ENCODE measurements at places on chromosomes 7 and 10.

GRCh38 chr7:57354679-57355338 lies 95.2 kb upstream of the ZNF716 start:
- no peak for DNase-seq

DNA sequence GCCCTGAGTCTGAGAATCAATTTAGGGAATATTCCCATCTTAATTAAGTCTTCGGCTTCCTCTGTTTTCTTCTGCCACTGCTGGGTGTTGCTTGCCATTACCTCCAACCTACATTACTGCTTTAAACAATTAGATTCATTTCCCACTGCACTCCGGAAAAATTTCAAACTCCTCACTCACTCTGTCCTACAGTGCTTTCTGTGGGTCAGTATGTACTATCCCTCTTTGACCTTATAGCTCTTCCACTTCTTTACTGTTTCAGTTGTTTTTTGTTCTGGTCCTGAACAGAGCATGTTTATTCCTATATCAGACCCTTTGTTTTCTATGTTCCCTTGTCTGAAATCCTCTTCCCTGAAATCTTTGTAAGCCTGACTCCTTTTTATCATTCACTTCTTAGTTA lies 160.6 kb downstream of the MAGI2 start:
- DNase-seq: no peak

- no peak for DNase-seq
These were observed 6.1 kb upstream of the LAMB4 start for GRCh38 chr7:108136191-108136688.

DNA sequence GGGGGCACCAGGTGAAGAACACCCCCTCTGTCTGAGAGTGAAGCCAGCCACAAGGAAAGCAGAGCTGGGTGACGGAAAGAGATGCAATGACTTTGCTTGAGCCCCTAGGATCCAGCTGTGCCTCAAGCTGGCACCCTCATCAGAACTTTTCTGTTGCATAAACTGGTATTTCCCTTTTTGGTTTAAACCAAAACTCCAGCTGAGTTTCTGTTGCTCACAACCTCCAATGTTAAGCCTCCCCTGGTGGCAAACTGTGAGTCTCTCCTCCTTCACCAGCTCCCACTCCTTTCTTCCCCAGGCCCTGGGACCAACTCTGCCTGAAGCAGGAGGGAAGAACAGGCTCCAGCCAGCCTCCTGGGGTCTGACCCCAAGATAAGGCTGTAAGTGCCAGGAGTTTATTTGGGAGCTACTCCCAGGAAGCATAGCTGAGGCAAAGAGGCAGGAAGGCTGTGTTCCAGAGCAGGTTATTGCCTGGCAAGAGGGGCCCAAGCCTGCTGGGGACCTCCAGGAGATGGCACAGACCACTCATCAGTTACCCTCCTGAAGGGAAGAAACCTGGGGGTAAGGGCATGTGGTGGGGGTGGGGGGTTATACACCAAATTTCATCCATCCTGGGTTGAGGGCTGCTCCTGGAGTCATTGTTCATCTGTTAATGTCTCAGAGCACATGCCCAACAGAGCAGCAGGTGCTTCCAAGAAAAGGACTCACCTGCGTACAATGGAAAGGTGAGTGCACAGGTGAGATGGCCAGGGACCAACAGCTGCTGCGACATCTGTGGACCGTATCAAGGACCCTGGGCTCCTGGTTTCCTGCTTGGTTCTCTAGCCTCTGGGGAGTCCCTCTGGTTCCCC lies 73.3 kb upstream of the NANOS1 start:
- DNase-seq: no peak

DNA sequence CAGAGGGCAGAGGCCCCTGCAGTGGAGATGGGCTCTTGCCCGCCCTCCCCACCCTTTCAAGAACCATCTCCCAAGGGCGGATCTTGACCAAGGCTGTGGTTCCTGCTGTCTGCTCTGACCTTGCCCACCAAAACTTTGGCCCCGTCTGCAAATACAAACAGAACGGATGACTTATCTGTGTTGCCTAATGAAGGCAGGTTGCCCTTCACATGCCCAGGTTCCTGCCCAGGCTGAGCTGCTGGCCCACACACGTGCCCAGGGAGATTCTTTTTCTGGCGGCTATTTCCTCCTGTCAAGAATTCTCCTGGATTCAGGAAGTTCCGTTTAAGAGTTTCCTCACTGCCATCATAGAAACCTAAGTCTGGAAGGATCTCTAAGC lies 78.3 kb downstream of the PROSER2 start:
- no peak for DNase-seq

GRCh38 chr10:94608559-94608958 lies 63.0 kb downstream of the HELLS start:
- no peak for DNase-seq

DNA sequence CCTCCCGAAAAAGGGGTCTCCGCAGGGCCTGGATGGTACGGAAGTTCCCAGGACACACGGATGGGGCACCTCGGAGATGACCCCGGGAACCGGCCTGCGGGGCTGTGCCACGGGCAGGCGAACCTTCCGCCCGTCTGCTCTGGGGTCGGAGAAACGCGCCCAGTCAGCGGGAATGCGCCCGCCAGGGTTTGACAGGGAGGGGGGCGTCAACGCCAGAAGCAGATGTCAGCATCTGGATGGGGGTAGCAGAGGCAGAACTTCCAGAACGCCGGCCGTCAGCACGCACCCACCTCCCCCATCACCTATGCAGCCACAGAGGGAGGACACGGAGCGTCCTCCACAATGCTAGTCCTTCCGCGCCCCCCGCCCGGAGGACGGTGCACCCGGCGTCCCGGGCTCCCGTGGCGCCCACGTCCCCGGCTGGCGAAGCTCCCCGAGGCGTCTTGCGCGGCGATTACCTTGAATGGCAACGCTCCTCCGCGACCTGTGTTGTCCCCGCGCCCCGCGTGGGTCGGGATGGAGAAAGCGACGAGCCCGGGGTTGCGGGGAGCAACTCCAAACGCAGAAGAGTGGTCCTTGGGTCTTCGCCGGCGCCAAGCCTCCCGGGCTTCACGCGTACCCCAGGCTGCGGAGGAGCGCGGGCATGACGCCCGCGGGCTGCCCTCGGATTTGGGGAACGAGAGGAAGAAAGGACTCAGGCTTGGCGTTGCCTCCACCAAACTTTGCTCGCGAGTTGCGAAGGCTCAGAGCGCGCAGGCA lies 561 bp downstream of the FGFR2 start:
- DNase-seq: no peak

GRCh38 chr7:94999069-94999351 lies 91.6 kb downstream of the PPP1R9A start:
- DNase-seq: no peak

- DNase-seq: no peak
These were observed 96.5 kb downstream of the OTUD1 start for GRCh38 chr10:23535381-23535780.

DNA sequence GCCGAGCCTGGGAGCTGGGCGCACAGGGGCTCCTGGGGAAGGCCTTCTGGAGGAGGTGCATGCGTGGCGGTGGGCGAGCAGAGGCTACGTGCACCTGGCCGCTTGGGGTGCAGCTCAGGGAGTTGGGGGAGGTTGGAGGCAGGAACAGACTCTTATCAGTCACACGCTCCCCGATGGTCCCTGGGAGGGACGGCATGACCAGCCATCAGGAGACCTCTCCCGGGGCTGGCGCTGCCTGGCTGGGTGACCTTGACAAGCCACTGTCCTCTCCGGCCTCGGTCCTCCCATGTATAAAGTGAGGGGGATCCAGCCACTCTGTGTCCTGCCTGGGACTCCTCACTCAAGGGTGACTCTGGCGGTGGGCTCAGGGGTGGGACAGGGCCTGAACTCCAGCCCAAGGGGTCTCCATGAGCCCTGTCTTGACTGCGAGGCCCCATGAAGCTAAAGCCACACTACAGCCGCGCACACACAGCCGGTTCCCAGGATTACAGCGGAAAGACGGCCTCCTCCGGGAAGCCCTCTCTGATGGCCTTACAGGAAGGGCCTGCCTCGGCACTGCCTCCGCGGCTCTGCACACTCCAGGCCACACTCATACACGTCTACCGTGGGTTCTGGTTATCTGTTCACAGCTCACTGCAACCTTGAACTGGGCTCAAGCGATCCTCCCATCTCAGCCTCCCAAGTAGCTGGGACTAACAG lies 2.3 kb downstream of the TMEM184A start:
- DNase-seq: no peak

GRCh38 chr10:4943821-4944220 lies 19.4 kb upstream of the AKR1C1 start:
- DNase-seq: no peak

- DNase-seq: no peak
These were observed 172.5 kb upstream of the CELF2 start for GRCh38 chr10:10845185-10845584.

GRCh38 chr7:116633131-116633988 lies 38.6 kb upstream of the MET start:
- no peak for DNase-seq

DNA sequence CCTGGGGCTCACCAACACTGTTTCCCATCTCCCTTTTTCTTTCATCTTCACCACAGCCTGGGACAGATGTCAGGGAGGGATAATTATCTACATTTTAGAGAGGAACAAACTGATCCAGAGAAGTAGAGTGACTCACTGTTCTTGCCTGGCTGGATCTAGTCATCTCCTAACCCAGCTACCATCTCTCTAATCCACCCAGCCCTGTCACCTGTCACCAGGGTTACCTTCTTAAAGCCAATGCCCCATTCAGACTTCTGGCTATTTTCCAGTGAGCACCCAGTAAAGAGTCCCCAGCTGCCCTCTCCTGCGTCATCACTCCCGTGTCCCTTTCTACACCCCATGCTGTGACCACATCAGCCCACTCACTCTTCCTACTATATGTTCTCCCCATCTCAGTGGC lies 68.4 kb upstream of the DUSP5 start:
- no peak for DNase-seq

GRCh38 chr10:117001144-117001543 lies 3.8 kb downstream of the SHTN1 start:
- DNase-seq: no peak

DNA sequence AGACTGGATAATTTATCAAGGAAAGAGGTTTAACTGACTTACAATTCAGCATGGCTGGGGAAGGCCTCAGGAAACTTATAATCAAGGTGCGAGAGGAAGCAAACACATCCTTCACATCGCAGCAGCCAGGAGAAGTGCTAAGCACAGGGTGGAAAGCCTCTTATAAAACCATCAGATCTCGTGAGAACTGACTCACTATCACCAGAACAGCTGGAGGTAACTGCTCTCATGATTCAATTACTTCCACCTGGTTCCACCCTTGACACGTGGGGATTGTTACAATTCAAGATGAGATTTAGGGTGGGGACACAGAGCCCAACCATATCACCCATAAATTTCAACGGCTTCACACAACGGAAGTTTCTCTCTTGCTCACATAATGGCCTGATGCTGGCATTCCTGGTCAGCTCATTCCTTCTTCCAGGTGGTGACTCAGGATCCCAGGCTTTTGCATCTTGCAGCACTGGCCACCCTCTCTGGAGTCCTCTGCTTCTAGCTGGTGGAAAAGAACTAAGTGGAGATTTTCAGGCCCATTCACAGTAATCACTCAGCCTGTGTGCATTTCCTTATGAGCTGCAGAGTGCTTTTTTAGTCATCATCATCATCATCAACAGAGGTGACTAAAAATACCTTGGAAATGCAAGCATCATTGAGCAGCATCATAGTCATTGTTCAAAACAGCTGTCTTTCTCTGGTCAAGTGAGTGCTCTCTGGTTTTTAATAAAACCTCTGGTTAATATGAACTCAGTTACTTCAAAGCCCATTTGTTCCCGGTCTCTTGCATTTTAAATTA lies 308.1 kb downstream of the SFMBT2 start:
- no peak for DNase-seq

GRCh38 chr7:31786326-31786725 lies 99.3 kb downstream of the PPP1R17 start:
- DNase-seq: no peak

- DNase-seq: no peak
These were observed 110.1 kb upstream of the GPR22 start for GRCh38 chr7:107359520-107360316.

- DNase-seq: no peak
These were observed 125.6 kb upstream of the TNRC18 start for GRCh38 chr7:5549096-5549763.

GRCh38 chr7:102322202-102322715 lies 34.0 kb downstream of the SPDYE6 start:
- no peak for DNase-seq

DNA sequence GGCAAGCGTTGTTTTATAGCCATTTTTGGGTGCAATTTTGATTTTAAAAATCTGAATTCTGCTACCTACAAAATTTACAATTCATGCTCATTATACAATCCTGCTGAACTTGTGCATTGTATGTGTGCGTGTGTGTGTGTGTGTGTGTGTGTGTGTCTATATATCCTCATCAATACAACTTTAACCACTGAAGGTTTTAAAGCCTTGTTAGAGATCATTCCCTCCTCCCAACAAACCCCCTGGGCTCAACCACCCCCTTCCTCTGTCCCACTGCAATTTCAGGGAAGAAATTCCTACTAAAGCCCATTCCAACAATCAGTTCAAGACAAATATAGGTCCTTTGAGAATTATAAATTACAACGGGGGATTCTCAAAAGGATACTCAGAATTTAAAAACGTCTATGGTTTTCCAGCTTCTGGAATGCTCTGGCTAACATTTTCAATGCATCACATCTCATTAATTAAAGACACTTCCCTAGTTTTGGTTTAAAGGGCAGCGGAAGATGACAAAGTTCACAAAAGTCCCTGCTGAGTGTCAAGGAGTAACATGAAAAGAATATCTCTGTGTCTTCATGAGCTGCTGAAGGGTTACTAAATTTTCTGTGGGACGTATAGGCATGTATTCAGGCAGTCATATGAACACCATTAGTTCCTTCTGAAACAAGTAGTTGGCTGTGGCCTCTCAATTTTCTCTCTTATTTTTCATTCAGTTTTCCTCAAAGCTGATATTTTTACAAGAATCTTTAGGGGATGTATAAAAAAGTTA lies 889 bp upstream of the SEMA3A start:
- DNase-seq: no peak

GRCh38 chr7:99642027-99642426 lies 25.3 kb downstream of the ZSCAN25 start:
- DNase-seq: no peak

DNA sequence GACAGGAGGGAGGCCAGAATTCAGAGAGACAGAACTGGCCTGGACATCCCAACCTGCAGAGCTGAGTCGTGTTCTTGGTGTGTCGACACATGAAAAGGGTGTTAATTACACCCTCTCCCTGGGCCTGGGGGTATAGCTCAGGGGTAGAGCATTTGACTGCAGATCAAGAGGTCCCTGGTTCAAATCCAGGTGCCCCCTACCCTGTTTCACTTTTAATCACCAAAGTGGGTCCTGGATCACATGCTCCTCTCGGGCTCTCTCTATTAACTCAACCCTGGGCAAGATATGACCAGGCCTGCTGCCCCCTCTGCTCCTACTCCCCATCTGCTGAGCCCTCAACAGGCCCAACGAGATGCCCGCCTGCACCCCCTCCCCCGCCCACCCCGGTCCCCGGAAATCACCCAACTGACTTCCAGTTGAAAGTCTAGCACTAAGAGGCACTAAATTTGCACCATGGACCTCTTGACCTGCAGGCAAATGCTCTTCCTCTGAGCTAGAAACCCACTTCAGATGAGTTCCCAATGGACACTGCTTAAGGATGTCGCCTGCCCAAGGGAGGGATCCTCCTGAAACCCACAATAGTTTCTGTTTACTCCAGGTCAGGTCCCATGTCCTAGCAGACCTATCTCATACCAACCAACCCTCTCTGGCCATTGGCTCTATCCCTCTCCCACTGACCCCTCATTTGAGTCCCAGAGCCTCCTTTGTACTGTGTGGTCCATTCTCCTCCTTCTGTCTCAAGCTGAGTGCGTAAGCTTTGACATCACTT lies 137.6 kb downstream of the ZNF467 start:
- no peak for DNase-seq
